ENCODE measurements at places on chromosomes 2 and 18.
A peak's percentile ranks its signal among the peaks of the same experiment; 100 is the strongest.

- no peak for DNase-seq
These were observed 63.4 kb downstream of the ZNF516 start for GRCh38 chr18:76431437-76432273.

GRCh38 chr18:54772056-54772455 lies 56.2 kb upstream of the RAB27B start:
- DNase-seq, result no peak

DNA sequence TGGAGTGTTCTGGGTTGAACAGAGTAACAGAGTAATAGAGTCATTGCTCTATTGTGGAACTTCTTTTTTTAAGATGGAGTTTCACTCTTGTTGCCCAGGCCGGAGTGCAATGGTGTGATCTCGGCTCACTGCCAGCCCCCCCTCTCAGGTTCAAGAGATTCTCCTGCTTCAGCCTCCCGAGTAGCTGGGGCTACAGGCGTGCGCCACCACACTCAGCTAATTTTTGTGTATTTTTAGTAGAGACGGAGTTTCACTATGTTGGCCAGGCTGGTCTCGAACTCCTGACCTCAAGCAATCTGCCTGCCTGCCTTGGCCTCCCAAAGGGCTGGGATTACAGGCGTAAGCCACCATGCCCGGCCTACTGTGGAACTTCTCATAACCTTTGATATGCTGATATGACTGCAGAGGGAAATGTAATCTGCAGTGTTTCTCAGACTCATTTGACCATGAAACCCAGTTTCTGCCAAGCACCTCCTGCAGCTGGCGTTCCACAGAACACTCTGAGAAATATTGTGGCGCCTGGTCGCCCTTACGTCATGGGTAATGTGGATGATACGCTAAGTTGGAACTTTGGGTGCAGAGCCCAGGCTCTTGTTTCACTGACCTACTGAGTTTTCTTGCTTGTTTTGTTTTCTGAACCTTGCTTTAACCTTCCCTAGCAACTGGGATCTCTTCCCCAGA lies 213.8 kb downstream of the BCL2 start:
- DNase-seq, result no peak

GRCh38 chr2:223036790-223037444 lies 15.1 kb upstream of the KCNE4 start:
- no peak for DNase-seq

DNA sequence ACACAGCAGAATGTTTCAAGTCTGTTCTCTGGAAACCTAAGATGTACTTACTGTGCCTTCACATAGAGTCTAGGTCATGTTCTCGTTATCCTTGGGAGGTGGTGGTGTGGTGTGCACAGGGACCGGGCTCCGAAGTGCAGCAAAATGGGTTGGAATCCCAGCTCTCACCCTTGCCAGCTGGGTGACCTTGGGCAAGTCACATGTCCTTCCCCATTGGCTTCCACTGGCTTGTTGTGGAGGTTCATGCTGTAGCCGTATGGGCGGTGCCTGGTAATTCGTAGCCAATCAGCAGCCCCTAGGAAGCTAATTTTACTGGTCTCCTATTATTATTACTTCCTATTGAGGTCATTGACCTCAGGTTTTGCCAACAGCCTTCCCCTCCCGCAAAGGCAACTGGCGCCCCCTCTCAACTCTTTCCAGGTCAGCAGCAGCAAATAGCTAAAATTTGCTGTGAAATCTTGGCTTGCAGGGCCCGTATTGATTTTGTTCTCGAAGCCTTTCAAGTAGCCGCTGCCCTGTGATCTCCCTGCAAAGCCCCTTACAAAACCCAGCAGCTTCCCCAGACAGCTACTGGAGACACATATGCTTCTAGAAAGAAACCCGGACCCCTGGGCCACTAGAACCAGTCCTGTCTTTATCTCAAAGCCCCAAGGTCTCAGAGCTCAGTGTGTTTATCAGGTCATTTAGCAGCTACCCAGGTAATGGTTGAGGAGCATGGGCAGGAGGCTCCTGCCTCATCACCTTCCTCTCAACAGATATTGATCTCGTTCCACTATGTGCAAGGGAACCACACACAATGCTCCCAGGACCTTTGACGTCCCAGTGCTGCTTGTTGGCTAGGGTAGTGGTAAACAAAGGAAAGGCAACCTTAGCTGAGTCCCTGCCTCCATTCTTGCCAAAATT lies 66.5 kb upstream of the SLC1A4 start:
- no peak for DNase-seq

GRCh38 chr2:63898839-63899238 lies 57.1 kb downstream of the UGP2 start:
- DNase-seq, result no peak

DNA sequence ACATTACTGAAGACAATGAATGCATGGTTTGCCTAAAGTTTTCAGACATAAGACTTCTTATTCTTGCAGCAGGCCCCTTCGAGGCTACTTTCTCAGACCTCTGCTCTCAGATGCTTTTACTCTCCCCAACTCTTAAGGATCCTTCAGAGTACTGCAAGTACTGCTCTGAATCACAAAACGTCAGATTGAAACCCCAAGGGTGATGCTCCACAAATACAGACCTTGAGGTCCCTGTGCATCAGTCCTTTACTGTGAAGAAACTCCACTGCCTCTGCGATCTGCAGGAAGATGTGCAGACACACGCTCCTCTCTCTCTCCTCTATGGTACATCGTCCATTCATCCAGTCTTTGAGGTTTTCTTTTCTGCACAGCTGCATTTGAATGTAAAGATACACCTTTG lies 52.8 kb downstream of the EIF2AK3 start:
- DNase-seq, result no peak

GRCh38 chr2:241870611-241871537 lies 1.3 kb downstream of the RTP5 start:
- DNase-seq, result no peak

DNA sequence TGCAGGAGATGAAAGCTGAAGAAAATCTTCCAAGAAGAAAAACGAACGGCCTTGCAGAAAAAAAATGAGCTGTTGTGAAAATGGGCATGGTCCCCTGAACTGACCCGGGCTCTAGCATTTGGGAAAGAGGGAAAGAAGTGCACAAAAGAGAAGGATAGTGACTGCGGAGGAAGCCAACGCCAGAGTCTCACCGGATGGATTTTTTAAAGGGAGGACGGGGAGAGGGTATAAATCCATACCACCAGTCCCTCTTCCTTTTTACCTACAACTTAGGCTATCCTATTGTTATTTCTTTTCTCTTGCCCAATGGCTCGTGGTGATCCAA lies 601 bp downstream of the WDR35 start:
- DNase-seq, result no peak

GRCh38 chr2:96400049-96401000 lies 64.8 kb downstream of the NCAPH start:
- DNase-seq, result no peak

DNA sequence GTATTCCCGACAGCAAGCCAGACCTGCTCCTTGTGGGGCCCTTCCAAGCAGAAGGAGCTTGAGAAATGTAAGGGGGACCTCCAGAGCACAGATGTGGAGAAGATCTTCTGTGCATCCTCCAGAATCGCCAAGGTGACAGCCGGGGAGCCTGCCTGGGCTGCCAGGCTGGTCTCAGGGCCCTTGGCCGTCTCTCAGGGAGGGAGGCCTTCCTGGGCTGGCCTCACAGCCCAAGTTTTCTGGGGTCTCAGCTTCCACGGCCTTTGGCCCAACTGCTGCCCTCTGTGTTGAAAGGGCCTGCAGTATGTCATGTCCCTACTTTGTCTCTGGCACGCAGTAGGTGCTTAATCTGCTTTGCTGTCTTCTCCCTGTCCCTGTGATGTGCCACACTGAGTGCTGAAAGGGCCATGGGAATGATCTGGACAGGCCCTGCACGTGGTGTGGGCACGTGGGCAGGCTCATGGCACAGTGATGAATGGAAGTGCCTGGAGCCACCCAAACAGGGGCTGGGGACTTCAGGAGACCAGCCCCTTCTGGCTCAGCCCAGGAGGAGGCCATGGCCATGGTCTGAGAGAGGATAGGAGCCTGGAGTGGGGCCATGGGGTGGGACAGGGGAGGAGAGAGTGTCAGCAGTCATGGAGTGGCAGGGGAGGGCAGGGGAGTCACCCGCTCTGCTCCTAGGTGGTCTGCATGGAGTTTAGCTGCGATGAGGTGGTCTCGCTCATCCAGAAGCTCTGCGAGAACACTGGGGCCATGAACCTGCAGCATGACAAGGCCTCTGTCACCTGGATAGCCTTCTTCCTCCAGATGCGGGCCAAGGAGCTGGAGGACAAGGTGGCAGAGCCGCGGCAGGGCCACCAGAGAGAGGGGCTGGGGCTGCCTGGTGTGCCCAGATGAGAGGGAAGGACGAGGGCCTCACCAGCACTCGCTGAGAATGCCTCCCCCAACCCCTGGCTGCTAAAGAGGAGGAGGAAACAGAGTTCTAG lies 35.4 kb downstream of the HJURP start:
- DNase-seq, result no peak

DNA sequence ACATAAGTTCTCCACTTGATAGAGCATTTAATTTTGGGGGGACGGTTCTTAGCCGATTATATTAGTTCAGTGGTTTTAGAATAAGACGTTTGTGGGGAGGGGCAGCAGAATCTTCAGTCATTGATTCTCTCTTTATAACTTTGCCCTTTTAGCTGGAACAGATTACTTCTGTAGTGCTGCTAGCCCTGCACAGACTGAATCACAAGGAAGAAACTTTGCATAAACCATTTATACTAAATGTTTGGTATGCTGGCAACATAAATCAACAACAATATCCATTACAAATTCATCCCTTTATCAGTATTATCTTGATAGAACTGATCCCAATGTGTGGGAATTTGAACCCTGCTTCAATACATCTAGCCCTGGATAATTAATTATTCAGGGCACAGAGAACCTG lies 112.2 kb downstream of the GPD2 start:
- DNase-seq, result no peak

DNA sequence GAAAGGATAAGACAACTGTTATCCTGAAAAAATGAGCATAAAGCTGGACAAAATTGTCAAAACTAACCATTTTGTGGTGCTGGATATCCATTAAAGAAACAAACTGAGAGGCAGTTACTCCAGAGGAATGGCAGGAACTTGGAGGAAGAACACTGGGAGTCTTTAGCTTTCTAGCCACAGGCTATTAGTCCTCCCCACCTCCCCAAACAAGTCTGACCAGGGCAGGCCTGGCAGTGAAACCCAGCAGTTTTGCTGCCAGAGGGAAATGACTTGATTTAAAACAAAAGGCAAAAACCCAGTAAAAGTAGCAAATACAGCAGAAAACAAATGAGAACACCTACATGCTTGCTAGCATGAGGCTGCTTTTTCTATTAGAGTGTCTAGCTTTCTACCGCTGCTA lies 34.9 kb downstream of the OSBPL1A start:
- no peak for DNase-seq

GRCh38 chr2:109558076-109558882 lies 55.5 kb downstream of the SEPTIN10 start:
- peak; percentile 96 for DNase-seq

DNA sequence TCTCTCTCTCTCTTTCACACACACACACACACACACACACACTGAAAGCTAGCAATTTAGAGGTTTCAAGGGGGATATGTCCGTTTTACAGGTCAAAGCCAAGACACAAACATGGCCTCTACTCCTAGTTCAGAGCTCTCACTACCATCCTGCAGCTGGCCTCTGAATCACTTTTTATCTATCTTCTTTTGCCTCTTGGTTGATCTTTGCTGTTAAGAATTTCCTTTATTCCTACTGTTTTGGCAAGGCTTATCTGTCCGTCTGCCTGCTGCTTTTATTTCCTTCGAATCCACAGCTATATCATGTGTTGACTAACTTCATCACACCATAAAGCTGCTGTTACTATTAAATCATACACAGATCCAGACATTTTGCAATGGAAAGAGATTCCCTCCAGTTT lies 543.0 kb downstream of the PLCL1 start:
- peak; percentile 40 for DNase-seq

- peak; percentile 24 for DNase-seq
These were observed 230.2 kb upstream of the TNP1 start for GRCh38 chr2:217090024-217090473.

DNA sequence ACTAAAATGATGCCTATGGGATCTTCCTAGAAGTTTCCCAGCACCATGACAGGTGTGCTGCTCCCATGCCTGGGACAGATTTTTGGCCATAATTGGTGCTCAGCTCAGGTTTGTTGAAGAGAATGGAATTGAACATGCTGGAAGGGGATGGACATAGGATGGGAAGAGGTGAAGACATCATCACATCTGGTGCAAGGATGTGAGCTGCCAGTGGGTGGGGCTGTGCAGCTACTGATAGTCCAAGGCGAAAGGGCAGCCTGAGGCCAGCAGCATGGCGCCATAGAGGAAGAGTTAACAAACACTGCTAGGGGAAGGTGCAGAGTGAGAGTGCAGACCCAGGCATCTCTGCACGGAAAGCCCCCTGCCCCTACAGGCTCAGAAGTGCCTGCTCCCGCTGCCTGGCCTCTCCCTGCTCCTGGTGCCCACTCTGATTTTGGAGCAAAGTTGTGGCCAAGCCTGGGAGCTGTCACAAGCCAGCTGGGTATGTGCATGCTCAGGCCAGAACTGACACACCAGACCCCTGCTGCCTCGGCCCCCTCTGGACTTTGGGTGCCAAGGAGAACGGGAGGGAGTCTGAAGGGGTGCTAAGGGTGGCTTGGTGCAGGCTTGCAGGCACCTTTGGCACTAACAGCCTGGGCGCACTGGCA lies 178.6 kb downstream of the ZBTB7C start:
- peak; percentile 7 for DNase-seq

DNA sequence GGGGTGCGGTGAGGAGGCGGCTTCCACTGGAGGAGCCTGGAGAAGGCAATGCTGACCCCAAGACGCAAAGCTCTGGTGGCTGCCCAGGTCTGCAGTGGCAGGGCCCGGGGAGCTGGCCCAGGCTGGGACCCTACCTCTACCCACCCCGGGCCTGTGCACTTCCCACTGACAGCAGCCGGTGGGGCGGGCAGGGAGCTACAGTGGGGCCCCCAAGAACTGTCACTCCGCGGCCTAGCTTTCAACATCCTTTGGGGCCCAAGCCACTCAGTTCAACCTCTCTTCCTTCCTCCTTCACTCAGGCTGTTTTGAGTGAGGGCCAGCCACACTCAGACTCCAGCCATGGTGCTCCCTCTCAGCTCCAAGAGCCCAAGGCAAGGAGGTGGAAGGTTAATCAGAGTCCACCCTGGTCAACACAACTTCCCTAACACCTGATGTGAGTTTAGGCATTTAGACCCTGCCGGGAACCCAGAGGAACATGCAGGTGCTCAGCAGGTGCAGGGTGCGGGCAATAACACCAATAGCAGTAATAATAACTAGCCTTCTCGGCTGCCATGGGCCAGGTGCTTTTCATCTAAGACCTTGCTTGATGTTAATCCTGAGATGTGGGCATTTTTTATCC lies 93.6 kb downstream of the ZFP36L2 start:
- DNase-seq, result no peak

DNA sequence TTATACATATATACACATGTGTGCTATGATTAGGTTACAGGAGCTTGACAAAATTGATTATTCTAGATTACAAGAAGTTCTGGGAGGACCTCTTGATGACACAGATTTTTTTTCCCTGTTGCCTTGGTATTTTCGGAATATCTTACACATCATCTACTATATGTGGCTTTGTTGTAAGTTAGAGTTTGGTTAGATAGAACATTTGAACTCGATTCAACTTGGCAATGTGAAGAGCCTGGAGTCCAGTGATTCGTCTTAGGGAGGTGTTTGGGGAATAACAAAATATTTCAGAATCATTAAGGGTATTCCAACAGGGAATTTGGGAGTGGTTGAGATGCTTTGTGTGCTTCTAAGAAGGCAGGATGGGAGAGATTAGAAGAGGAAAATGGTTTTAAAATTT lies 39.3 kb upstream of the EFEMP1 start:
- no peak for DNase-seq

- no peak for DNase-seq
These were observed 121.4 kb downstream of the ASXL3 start for GRCh38 chr18:33699372-33699771.

Data from endothelial cell of umbilical vein (primary cell).